ENCODE measurements at places on chromosomes 4 and X.
A peak's percentile ranks its signal among the peaks of the same experiment; 100 is the strongest.

DNA sequence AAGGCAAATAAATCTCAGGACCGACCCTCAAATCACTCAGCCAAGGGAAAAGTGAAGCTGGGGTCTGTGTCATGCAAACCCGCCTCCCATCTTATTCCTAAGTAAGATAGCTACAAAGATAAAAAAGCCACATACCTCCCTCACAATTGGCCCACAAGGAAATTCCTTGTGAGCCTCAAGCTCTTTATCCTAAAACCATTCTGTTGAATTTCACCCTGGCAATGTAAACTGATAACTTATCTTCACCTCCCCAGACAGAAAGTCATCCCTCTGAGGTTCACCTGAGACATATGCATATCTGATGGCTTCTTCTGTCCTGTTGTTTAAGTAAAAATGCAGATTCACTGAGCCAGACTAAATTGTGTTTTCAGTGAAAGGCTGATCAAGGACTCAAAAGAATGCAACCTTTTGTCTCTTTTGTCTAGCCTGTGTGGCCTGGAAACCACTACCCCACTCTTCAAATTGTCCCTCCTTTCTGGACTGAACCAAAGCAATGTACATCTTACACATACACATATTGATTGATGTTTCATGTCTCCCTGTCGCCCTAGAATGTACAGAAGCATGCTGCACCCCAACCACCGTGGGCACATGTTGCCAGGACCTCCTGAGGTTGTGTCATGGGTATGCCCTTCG lies 91.3 kb downstream of the MFAP3L start:
- no peak for DNase-seq

DNA sequence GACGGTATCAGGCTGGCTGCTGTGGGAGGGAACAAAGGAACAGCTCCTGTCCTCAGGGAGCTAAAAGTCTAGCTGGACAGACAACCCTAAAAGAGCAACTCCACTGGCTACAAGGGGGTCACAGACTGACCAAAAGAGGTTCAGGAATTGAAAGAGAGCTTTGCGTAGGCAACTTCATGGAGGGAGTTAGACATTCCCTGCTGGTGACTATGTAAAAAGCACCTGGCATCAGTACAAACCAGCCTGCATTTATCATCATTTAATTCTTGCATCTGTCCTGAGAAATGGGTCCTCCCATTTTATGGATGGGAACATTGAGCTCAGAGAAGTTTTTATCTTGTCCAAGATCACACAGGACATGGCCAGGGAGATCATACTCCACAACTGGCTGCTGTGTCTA lies 1.4 kb upstream of the LGI2 start:
- no peak for DNase-seq

GRCh38 chr4:2330091-2331042 lies 68.5 kb upstream of the MXD4 start:
- no peak for DNase-seq

DNA sequence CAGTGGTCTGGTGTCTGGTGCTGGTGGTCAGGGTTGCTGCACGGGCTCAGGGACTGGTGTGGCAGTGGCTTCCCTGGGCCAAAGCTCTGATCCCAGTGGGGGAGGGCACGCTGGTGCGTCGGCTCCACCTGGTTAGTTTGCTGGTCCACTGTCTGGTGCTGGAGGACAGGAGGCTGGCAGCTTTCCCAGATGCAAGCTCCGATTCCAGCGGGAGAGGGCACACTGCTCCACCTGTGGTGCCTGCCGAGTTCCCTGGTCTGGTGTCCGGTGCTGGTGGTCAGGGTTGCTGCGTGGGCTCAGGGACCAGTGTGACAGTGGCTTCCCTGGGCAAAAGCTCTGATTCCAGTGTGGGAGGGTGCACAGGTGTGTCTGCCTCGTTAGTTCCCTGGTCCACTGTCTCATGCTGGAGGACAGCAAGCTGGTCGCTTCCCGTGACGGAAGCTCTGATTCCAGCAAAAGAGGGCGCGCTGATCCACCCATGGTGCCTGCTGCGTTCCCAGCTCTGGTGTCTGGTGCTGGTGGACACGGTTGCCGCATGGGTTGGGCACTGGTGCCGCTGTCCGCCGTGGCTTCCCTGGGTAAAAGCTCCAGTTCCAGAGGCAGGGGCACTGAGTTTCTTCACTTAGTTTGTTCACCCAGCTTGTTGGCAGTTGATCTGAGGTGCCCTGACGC lies 5.8 kb downstream of the VMA21 start:
- peak; percentile 55 for DNase-seq

- no peak for DNase-seq
These were observed 44.1 kb downstream of the CHRNA9 start for GRCh38 chr4:40379248-40379647.

All from COR-L47 (cell line).